Endodermal cell (in vitro differentiated cells): ENCODE measurements at places on chromosomes 3 and 15. TPM values are rescaled to one million over a fixed set of nuclear protein-coding genes. Genes with fewer than 3 reads are reported as not detected.
A peak's percentile ranks its signal among the peaks of the same experiment; 100 is the strongest.

SIAH2 gene
- 15.6 and 18.1 TPM in 2 replicates for total RNA-seq

RARRES1 gene
- 0.58 TPM in 1 of 3 replicates, not detected in the others for total RNA-seq

RTF1 gene
- 28.9 to 66.3 TPM (median 65.5 TPM) in 3 replicates for total RNA-seq

CCDC39 gene
- 0.12 to 1.1 TPM (median 0.32 TPM) in 3 replicates for total RNA-seq

SAMMSON gene
- 0.35 to 0.55 TPM (median 0.42 TPM) in 3 replicates for total RNA-seq

DNA sequence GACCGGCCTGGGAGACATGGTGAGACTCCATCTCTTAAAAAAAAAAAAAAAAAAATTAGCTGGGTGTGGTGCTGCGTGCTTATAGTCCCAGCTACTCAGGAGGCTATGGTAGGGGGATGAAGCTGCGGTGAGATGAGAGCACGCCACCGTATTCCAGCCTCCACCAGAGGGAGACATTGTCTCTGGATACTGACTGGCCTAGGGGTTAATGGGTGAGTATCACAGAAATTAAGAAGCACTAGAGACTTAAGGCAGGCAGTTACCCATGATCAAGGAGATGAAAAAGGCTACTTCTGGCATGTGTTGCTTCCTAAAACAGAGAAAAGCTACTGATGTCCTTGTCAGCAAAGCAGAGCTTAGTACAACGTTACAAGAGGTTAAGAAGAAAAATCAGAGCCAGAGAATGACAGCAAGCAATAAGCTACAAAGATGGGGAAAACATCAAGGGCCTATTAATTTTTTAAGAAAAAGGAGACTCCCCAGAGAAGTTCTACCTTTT is 8.6 kb downstream of the TFRC start:
- DNase-seq, result peak; percentile 89

- no peak for DNase-seq
These were observed 539.5 kb downstream of the NAALADL2 start for GRCh38 chr3:175398676-175399075.

- DNase-seq, result no peak
These were observed 18.9 kb upstream of the ANO10 start for GRCh38 chr3:43640681-43641080.

DNA sequence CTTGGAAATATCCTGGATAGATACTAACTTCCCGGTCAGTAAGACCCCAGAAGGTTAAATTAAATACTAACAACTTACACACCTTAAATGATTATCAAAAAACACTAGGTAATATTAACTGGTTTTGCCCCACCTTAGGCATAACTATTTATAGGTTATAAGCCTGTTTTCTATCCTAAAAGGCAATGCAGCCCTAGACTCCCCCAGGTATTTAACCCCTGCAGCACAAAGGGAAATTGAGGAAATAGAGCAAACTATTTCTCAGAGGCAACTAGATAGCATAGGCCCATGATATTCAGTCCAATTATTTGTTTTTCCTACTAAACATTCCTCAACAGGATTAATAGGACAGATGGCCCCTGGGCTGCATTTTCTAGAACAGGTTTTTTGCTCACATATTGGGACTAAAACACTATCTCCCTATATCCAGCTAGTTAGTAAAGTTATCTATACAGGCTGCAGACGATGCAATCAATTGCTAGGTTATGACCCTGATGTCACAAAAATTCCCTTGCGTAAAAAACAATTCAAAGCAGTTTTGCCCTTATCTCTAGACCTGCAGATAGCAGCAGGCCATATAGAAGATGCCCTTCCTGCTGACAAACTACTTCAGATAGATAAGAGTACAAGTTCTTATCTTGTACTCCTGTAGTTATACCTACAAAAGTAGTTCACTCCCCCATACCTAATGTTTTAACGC is 221.3 kb downstream of the DTWD1 start:
- DNase-seq, result no peak

DNA sequence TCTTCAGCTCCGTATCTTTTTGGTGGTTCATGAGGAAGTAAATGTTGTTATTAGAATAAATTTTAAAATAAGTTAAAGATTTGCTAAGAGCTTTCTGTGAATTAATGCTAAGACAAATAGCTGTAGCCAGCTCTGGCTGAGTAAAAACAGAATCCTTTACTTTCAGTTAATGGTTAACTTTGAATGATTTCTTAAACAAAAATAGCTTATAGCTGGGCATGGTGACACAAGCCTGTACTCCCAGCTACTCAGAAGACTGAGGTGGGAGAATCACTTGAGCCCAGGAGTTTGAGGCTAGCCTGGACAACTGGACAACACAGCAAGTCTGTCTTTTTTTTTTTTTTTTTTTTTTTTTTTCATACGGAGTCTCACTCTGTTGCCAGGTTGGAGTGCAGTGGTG is 25.0 kb downstream of the TCAIM start:
- DNase-seq, result no peak

DNA sequence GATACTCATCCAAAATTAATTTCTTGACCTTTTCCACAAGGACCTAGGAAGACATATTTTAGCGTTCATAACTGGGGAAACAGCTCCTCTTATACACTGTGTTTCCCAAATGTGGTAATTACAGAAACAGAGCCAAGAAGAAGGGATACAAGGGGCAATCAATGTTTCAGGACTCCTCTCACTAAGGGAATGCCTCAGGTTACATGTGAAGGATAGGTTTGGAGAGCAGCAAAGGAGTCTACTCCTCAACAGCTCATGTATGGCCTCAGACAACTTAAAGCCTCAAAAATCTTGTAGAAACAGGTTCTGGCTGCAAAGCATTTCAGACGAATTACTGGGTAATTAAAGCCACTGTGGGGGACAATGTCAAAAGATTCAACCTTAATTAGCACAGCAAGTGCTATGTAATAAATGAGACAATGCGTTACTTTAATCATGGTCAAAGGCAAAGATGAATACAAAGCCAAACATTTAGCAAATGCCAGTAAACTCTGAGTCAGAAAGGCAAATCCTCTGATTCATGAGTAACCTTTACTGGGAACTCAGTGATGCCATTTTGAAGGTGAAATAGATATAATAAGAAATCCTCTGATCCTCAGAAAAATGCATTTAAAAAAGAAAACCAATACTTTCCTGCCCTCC is 1111.2 kb downstream of the TUSC7 start:
- DNase-seq, result no peak
